Central memory CD8-positive, alpha-beta T cell (primary cell): ENCODE measurements at places on chromosomes 3 and 15.

DNA sequence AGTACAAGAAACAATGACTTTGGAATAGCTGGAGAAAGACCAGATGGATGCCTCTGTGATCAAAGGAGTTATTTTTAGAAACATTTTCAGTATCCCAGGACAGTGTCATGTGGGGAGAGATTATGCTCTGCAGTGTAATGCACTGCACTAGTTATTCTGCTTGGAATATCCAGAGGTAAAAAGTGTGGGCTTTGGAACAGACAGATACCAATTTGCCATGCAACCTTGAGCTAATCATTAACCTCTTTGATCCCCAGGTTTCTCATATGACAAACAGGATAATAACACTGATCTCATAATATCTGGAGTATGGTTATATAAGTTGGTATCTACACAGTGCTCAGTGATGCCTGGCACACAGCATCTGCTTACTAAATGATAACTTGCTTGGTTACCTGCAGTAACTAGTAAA is 12.2 kb upstream of the SLC7A14 start:
- H3K36me3 ChIP-seq = no peaks in the 10 kb centered on the region
- DNase-seq = no peak
- no peak overlapping the region for H3K27ac ChIP-seq
- H3K4me3 ChIP-seq = no peak overlapping the region
- H3K27me3 ChIP-seq = peaks cover 22% of the 10 kb centered on the region

- H3K4me1 ChIP-seq = no peaks in the 10 kb centered on the region
- H3K36me3 ChIP-seq = no peaks in the 10 kb centered on the region
- no peak for DNase-seq
- peaks cover 60% of the 10 kb centered on the region for H3K27me3 ChIP-seq
- no peak overlapping the region for H3K27ac ChIP-seq
- H3K4me3 ChIP-seq = no peak overlapping the region
Measured at GRCh38 chr15:70416829-70417228, 319.1 kb upstream of the TLE3 start.

GRCh38 chr3:107899990-107900651 is 190.7 kb downstream of the CD47 start:
- H3K27me3 ChIP-seq = peaks cover 72% of the 10 kb centered on the region
- no peaks in the 10 kb centered on the region for H3K4me1 ChIP-seq
- no peak overlapping the region for H3K4me3 ChIP-seq

DNA sequence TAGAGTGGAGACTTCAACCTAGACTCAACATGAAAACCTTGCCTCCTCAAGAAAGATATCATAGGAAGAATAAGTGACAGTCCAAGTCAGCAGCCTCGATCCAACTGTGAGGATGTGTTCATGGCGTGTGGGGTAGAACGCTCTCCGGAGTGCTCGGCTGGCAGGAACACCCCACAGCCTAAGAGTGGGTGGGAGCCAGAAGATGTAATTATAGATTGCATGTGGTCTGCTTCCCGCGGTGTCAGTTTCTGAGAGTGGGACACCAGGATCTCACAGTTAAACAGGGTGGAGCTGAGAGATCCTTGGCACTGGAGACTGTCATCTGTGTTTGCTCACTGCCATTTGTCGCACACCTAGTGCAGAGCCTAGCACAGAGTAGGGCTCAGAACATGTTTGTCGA is 158.0 kb downstream of the CTNNB1 start:
- no peak overlapping the region for H3K27ac ChIP-seq
- no peak for DNase-seq
- H3K4me1 ChIP-seq = no peaks in the 10 kb centered on the region
- no peaks in the 10 kb centered on the region for H3K27me3 ChIP-seq
- H3K36me3 ChIP-seq = no peaks in the 10 kb centered on the region
- no peak overlapping the region for H3K4me3 ChIP-seq

GRCh38 chr3:155281912-155282311 is 11.6 kb downstream of the STRIT1 start:
- no peak for DNase-seq
- H3K4me3 ChIP-seq = no peak overlapping the region
- H3K27ac ChIP-seq = no peak overlapping the region
- no peaks in the 10 kb centered on the region for H3K27me3 ChIP-seq
- no peaks in the 10 kb centered on the region for H3K36me3 ChIP-seq

DNA sequence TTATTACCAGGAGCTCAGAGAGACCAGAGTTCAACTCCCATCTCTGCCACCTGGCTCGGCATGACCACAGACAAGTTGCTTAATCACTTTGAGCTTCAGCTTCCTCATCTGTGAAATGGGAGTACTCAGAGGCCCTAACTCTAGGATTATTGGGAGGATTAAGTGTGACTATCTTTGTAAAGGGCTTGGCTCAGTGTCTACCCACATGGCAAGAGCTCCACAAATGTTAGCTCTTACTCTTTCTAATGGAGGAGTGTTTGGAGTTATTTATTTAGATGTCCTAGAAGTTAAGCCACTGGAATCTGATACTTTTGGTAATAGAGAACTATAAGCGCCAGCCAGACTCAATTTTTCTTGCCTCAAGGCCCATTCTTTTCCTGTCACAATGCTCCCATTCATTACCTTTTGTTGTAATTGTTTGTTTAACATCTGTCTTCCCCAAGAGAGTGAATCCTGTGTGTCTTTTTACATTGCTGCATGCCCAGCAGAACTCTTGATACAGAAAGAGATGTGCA is 12.3 kb upstream of the LMCD1 start:
- H3K4me3 ChIP-seq = no peak overlapping the region
- H3K27me3 ChIP-seq = peaks cover 13% of the 10 kb centered on the region
- no peak overlapping the region for H3K27ac ChIP-seq
- H3K4me1 ChIP-seq = peaks cover 19% of the 10 kb centered on the region
- peaks cover 2% of the 10 kb centered on the region for H3K36me3 ChIP-seq

GRCh38 chr3:30098243-30098642 is 508.2 kb upstream of the TGFBR2 start:
- peaks cover 1% of the 10 kb centered on the region for H3K36me3 ChIP-seq
- no peak for DNase-seq
- H3K27ac ChIP-seq = no peak overlapping the region
- H3K4me1 ChIP-seq = no peaks in the 10 kb centered on the region

- H3K4me1 ChIP-seq = no peaks in the 10 kb centered on the region
- no peaks in the 10 kb centered on the region for H3K36me3 ChIP-seq
- H3K4me3 ChIP-seq = no peak overlapping the region
- DNase-seq = no peak
- no peak overlapping the region for H3K27ac ChIP-seq
Measured at GRCh38 chr3:184461219-184461618, 81.4 kb downstream of the CHRD start.

DNA sequence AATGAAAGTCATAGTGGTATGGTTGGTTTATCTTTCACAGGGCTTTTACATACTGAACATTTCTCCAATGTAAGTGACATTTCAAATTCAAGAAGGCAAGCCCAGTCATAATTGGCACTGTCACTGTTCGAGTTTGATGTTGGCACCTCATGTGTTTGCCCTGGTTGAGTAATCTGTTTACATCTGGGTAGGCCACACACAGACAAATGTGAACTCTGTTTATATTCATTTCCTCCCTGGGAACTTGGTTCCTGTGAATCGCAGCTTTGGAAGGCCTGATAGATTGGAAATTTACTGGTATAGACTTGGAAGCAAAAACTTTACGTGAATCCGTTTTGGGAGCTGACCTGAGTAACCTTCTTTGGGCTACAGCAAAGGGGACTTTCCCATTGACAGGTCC is 395.2 kb upstream of the AZI2 start:
- H3K4me1 ChIP-seq = no peaks in the 10 kb centered on the region
- H3K4me3 ChIP-seq = no peak overlapping the region

DNA sequence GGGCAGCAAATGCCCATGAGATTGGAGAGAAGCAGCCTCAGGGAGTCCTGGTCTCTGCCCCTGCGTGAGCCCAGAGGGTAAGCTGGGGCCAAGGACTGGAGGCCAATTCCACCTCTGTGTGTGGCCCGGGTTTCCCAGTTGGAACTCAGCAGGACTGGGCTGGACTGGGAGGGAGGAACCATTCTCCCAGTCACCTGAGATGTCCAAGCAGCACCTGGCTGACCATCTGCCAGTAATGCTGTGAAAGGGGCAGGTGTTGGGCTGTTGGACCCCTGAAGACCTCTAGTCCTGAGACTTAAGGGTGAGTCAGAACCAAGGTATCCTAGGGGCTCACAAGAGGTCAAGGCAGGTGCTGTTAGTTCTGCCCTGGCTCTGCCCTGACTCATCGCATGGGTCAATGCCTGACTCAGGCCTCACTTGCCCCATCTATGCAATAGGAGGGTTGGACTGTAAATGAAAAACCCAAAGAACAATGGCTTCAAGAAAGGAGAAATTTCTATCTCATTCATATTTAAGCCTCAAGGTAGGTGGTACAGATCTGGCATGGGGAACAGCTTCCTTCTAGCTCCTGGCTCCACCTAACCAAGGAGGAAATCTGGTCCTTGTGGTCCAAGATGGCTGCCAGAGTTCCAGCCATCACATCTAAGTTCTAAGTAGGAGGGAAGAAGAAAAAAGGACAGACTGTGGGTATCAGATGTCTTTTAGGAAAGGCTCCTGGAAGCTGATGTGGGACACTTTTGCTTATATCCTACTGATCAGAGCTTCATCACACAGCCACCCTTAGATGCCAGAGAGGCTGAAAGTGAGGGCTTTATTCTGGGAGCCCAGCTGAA is 111.3 kb downstream of the FBLN2 start:
- no peak overlapping the region for H3K4me3 ChIP-seq
- no peak for DNase-seq
- peaks cover 36% of the 10 kb centered on the region for H3K27me3 ChIP-seq
- no peak overlapping the region for H3K27ac ChIP-seq
- H3K4me1 ChIP-seq = peaks cover 6% of the 10 kb centered on the region

DNA sequence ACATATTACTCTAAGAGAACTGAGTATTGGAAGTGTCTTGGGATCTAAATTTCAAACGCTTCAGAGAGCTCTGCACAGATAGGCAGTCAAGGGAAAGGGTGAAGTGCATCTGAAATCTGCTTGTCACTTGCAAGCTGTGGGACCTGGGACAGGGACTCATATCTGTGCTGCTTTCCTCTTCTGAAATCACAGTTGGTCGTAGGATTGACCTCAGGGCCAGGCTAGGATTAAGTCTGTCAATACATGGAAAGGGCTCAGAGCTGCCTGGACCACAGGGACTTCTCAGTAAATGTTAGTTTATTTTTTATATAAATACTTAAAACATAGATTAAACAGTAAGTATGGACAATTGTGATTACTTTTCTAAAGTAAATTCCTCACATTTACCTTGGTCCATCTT is 74.7 kb upstream of the CMTM7 start:
- no peak for DNase-seq
- no peaks in the 10 kb centered on the region for H3K36me3 ChIP-seq
- H3K4me3 ChIP-seq = no peak overlapping the region
- H3K27ac ChIP-seq = no peak overlapping the region
- peaks cover 11% of the 10 kb centered on the region for H3K4me1 ChIP-seq

- no peak overlapping the region for H3K4me3 ChIP-seq
- no peaks in the 10 kb centered on the region for H3K27me3 ChIP-seq
- peaks cover 43% of the 10 kb centered on the region for H3K4me1 ChIP-seq
- no peak for DNase-seq
- H3K27ac ChIP-seq = no peak overlapping the region
Measured at GRCh38 chr3:32996048-32996754, 44.8 kb downstream of the CCR4 start.

- H3K4me1 ChIP-seq = no peaks in the 10 kb centered on the region
- H3K27ac ChIP-seq = no peak overlapping the region
- no peak overlapping the region for H3K4me3 ChIP-seq
- H3K27me3 ChIP-seq = no peaks in the 10 kb centered on the region
- DNase-seq = no peak
Measured at GRCh38 chr15:19944261-19944888, 597.2 kb downstream of the GOLGA6L6 start.

GRCh38 chr3:2770451-2770850 is 339.7 kb downstream of the IL5RA start:
- peaks cover 9% of the 10 kb centered on the region for H3K27me3 ChIP-seq
- H3K4me3 ChIP-seq = no peak overlapping the region
- H3K27ac ChIP-seq = no peak overlapping the region
- no peaks in the 10 kb centered on the region for H3K4me1 ChIP-seq
- no peaks in the 10 kb centered on the region for H3K36me3 ChIP-seq

GRCh38 chr15:91073077-91073476 is 27.0 kb upstream of the SV2B start:
- no peak for DNase-seq
- H3K4me3 ChIP-seq = no peak overlapping the region
- peaks cover 54% of the 10 kb centered on the region for H3K27me3 ChIP-seq
- no peak overlapping the region for H3K27ac ChIP-seq
- H3K4me1 ChIP-seq = no peaks in the 10 kb centered on the region
- no peaks in the 10 kb centered on the region for H3K36me3 ChIP-seq

- peak overlapping the region; percentile 91 for H3K27ac ChIP-seq
- no peaks in the 10 kb centered on the region for H3K27me3 ChIP-seq
- H3K4me3 ChIP-seq = peak overlapping the region; percentile 93
- H3K36me3 ChIP-seq = peaks cover 3% of the 10 kb centered on the region
Measured at GRCh38 chr15:90529011-90529370, 732 bp upstream of the CRTC3 start.

DNA sequence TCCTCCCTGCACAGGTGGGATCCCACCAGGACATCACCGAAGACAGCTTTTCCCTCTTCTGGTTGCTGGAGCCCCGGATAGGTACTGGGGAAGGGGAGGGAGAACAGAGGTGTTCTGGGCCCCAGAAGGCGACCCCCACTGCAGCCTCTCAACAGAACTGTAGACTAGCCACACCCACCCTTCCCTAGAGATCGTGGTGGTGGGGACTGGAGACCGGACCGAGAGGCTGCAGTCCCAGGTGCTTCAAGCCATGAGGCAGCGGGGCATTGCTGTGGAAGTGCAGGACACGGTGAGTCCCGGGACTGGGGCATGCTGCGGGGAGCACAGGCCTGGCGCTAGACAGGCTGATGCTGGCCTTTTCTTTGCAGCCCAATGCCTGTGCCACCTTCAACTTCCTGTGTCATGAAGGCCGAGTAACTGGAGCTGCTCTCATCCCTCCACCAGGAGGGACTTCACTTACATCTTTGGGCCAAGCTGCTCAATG is 809 bp downstream of the NDUFAF3 start:
- peaks cover 39% of the 10 kb centered on the region for H3K36me3 ChIP-seq
- H3K4me3 ChIP-seq = peak overlapping the region; percentile 98
- peaks cover 35% of the 10 kb centered on the region for H3K4me1 ChIP-seq
- peak overlapping the region; percentile 96 for H3K27ac ChIP-seq

DNA sequence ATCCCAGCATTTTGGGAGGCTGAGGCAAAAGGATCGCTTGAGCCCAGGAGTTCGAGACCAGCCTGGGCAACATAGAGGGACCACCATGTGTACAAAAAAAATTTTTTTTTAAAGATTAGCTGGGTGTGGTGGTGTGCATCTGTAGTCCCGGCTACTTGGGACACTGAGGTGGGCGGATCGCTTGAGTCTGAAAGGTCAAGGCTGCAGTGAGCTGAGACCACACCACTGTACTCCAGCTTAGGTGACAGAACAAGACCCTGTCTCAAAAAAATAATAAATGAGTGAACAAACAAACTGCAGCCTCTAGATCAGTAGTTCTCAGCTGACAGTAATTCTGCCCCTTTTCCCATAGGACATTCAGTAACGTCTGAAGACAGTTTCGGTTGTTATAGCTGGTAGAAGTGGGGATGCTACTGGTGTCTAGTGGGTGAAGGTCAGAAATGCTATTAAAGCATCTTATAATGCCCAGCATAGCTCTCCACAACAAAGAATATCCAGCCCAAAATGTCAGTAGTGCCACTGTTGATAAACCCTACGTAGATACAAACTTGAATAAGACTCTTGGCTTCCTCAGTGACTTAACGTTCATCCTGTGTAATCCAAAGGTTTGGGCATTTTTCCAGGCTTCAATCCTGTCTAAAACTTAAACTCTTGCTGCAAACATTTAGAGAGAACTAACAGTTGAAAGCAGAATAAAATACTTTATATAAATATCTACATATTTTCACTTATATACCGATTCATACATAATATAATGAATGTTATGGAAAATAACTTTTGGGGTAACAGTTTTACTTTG is 10.6 kb downstream of the SMC4 start:
- H3K27ac ChIP-seq = no peak overlapping the region
- no peaks in the 10 kb centered on the region for H3K27me3 ChIP-seq
- no peak overlapping the region for H3K4me3 ChIP-seq
- DNase-seq = no peak
- no peaks in the 10 kb centered on the region for H3K4me1 ChIP-seq
